ENCODE measurements at places on chromosomes 12 and 14. TPM values are rescaled to one million over a fixed set of nuclear protein-coding genes. Genes with fewer than 3 reads are reported as not detected.

Gene NR1H4
- not detected for total RNA-seq

Gene LRP1-AS
- total RNA-seq: not detected

Gene TMTC1
- total RNA-seq: 127 TPM

Gene CCDC177
- total RNA-seq: under 0.01 TPM

Gene TAS2R30
- total RNA-seq: 12.6 TPM

Gene COCH
- 0.13 TPM for total RNA-seq

Gene LRRK2
- total RNA-seq: 5.4 TPM

Gene ZC2HC1C
- total RNA-seq: 1.2 TPM

Gene NTS
- total RNA-seq: not detected

Gene PRR4
- 4.2 TPM for total RNA-seq

Gene TAS2R43
- not detected for total RNA-seq

Gene KRT79
- not detected for total RNA-seq

Gene METTL1
- 8.0 TPM for total RNA-seq

Gene CLEC4D
- not detected for total RNA-seq

Gene FZD10
- total RNA-seq: 0.26 TPM

Gene SLC22A17
- 18.3 TPM for total RNA-seq

Gene SMCO2
- 1.6 TPM for total RNA-seq

Gene KRT81
- not detected for total RNA-seq

Gene ZBTB1
- 64.9 TPM for total RNA-seq

Gene HOXC13
- total RNA-seq: not detected

Gene USP44
- 0.22 TPM for total RNA-seq

Gene SAMD15
- 8.5 TPM for total RNA-seq

Gene CACNA2D4
- total RNA-seq: 1.2 TPM

Gene TRHDE
- not detected for total RNA-seq

Gene LIN7A
- 0.13 TPM for total RNA-seq

Gene DIO2
- 14.7 TPM for total RNA-seq

Gene KLRG1
- 0.22 TPM for total RNA-seq

Gene GLI1
- total RNA-seq: 0.26 TPM

Gene NFATC4
- 302 TPM for total RNA-seq

Gene PRH2
- total RNA-seq: not detected

Gene AKAP3
- total RNA-seq: 4.0 TPM

Gene MYF6
- not detected for total RNA-seq

Gene NGB
- not detected for total RNA-seq

Gene CFAP54
- total RNA-seq: 4.0 TPM

Gene LMO3
- 0.39 TPM for total RNA-seq

Gene SLC17A8
- not detected for total RNA-seq

Gene NTN4
- 160 TPM for total RNA-seq

Gene RNU6-8
- total RNA-seq: not detected

Gene IRAK3
- 28.3 TPM for total RNA-seq

Gene EIF2S1
- total RNA-seq: 121 TPM

Gene CELA1
- total RNA-seq: not detected

Data from articular chondrocyte of knee joint (primary cell).